IPS DF 19.7 (cell line): ENCODE measurements at places on chromosomes 16 and 17.

DNA sequence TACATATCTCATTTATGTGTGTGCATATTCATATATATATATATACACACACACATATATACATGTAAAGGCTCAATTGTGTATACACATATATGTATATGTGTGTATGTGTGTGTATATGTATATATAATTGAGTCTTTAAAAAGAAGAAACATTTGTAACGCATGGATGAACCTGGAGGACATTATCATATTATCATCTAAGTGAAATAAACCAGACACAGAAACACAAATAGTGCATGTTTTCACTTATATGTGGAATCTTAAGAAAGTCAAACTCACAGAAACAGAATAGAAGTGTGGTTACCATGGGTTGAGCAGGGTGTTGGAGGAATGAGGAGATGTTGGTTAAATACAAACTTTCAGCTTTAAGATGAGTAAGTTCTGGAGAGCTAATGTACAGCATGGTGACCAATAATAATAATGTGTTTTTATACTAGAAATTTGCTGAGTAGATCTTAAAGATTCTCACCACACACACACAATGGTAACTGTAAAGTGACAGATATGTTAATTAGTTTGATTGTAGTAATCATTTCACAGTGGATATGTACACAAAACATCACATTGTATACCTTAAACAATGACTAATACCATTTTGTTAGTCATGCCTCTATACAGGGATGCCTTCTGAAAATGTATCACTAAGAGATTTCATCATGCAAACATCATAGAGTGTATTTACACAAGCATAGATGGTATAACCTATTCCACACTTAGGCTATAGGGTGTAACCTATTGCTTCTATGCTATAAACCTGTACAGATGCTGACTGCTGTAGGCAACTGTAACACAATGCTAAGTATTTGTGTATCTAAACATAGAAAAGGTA lies 132.6 kb upstream of the CACNG5 start:
- DNase-seq: no peak

DNA sequence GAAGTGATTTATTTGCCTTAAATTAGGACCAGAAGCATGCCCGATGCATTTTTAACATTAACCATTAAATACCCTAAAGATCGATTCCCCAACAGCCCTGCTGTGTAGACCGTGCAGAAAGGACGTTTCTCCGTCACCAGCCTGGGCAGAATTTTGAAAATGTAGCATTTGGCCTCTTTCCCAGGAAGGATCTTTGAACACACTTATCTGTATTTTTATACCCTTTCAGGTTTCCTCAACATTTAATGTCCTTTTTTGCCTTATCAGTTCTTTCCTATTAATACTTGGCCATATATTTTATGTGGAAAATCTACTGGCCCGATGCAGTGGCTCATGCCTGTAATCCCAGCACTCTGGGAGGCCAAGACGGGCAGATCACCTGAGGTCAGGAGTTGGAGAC lies 54.6 kb upstream of the ZNF750 start:
- no peak for DNase-seq

GRCh38 chr16:23902034-23902747 lies 66.4 kb downstream of the PRKCB start:
- no peak for DNase-seq

- no peak for DNase-seq
These were observed 15.4 kb upstream of the HELZ start for GRCh38 chr17:67260170-67260987.
